ENCODE measurements at places on chromosomes 1 and 21.

DNA sequence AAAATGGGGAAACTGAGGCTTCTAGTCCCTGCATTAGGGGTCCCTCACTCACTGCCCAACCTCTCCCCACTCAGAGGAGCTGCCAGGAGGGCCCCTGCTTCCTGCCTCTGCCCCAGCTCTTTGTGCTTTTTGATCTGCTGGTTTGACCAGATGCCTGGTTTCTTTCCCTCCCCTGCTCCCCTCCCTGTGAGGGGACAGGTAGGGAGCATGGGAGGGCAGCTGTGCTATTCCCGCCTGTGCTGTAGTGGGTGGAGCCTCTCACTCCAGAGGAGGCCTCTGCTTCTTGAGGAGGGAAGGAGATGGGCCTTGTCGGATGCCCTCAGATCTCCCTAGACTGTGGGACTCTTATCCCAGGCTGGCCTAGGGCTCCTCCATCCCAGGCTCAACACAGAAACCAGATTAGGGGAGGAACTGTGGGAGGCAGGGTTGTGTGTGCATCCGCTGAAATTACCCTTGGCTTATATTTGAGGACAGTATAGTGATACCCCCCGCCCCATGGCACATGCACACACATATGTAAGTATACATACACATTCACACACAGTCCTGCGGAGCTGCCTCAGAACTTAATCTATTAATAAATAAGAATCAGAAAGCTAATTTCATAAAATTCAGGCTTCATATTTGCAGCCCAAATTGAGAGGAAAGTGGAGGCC is 4.6 kb downstream of the BOLA1 start:
- DNase-seq, result no peak

GRCh38 chr21:42921927-42922326 is 3.5 kb downstream of the ERVH48-1 start:
- no peak for DNase-seq

DNA sequence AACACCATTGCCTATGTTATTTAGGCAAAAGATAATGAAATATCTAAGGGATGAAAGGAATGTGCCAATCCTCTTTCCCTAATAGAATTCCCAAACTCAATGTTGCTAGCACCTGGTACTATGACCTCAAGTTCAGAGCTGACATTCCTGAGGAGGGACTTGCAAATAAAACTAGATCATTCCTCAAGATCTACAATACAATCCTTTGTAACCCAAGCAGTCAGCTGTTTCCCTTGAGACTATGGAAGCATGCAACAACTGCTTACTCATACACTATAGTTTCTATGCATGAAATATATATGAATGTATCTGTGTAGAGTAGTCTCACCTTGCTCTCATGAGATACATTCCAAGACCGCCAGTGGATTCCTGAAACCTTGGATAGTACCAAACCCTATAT is 65.0 kb downstream of the ABL2 start:
- no peak for DNase-seq

DNA sequence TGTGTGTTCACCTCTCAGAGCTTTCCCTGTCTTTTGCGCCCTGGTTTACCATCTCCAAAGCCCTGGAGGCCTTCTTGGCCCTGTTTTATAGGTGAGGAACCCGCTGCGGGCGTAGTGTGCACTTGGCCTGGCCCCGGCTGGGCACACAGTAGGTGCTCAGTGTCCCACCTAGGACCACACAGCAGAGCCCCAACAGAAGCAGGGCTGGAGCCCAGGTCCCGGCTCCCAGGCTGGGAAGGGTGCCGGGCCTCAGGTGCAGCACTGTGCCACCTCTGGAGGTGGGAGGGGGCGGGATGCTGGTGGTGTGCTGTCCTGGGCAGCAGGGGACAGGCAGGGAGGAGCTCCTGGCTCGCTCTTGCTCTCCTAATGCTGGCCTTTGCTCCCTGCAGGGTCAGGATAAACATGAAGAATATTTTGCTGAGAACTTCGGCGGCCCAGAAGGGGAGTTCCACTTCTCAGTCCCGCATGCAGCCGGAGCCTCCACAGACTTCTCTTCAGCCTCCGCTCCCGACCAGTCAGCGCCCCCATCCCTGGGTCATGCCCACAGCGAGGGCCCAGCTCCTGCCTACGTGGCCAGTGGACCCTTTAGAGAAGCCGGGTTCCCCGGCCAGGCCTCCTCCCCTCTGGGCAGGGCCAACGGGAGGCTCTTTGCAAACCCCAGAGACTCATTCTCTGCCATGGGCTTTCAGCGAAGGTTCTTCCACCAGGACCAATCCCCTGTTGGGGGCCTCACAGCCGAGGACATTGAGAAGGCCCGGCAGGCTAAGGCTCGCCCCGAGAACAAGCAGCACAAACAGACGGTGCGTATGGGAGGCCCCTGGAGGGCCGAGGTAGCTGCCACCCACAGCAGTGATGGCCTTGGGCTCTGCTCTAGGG is 24.8 kb downstream of the COQ8A start:
- no peak for DNase-seq

DNA sequence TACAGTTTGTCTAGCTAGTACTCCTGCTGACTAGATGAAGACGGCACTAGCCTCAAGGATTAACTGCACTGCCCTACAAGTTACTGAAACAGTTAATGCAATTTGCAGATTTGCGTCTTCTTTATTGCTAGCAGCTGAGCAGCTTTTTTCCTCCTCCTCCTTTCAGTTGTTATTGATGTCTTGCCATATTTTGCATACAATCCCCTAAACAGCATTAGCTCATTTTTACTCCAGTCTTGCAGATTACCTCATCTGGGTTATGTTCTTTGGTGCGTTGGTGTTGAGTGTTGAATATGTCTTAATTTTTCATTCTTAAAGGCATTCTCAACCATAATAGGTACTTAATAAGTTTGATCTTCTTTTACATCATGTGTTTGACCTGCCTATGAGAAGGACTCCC is 363.4 kb upstream of the LYPLAL1 start:
- no peak for DNase-seq

- no peak for DNase-seq
Measured at GRCh38 chr1:230145953-230146476, 79.0 kb downstream of the GALNT2 start.

DNA sequence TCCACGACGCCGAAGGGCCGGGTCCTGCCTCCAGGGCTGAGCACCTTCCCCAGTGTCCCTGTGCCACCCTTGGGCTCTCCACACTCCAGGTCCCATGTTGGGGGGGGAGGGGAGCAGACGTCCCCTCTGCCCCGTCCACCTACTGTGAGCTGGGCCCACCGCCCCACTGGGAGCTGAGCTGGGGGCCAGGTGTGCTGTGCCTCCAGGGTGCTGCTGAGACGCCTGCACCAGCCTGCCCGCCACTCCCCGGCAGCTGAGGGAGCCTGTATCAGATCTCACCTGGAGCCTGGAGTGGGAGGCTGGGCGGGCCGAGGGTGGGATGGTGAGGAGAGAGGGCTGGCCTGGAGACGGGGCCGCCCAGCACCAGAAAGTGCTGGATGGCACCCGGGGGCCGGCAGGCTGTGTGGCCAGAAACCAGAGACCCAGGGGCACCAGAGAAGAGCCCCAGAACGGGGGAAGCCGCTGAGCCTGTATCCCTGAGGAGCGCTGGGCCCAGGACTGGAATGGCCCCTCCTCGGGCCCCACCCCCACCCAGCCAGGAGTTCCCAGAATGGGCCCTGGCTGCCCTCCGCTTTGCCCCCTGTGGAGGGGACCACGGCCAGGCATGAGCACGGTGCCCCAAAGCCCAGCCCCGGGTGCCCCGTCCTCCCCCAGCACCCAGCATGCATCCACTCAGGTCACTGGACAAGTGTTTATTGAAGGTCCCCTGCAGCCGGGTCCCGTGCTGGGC is 3.4 kb downstream of the TNFRSF18 start:
- DNase-seq, result no peak

DNA sequence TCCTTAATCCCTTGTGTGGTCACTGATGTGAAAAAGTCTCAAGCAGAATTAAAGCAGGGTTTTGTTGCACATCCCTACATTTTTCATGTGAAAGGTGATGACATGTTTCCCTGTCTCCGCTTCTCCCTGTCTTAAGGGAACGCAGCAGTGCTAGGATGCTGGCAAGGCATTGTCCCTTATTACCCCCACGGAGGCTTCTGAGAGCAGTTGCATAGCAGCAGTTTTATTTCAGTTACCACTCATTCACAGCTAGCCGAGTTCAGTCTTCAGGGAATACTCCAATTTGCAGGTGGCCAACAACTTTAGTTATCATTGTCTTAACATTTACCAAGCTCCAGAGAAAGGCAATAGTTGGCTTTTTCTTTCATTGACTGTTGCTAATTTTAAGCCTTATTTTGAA is 89.1 kb downstream of the CLEC20A start:
- DNase-seq, result no peak

DNA sequence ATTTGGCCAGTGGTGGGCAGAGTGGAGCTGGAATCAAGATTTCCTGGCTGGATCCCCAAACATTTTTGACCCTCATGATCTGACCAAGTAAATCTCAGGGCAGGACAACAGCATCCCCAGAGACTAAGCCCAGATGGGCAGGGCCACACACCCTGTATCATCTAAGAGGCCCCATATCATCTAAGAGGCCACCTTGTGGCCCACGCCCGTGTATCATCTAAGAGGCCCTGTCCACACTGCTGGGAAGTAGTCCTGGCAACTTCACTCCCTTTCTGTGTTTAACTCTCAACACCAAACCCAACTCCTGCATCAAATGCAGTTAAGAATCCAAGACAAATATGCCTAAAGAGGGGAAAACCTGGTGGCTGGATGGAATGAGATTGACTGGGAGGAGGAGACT is 81.6 kb upstream of the SSX2IP start:
- DNase-seq, result no peak

- DNase-seq, result no peak
Measured at GRCh38 chr21:41952568-41953248, 1.1 kb downstream of the C2CD2 start.

DNA sequence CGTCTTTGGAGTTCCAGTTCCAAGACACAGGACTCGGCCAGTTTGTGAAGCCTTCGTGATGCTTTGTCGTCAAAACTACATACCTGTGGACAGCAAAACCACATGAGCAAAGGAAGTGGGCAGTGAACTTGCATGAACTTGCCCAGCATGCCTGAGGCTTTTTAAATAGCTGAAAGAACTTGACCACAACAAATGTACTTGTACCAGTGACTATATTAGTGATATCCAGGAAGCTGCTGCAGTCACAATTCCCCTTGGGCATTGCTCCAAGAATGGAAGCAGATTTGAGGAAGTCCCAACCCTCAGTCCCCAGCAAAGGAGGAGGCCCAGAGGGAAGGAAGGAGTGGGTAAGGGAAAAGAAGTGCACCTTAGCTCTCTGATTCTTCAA is 2.6 kb downstream of the FUCA1 start:
- DNase-seq, result no peak

DNA sequence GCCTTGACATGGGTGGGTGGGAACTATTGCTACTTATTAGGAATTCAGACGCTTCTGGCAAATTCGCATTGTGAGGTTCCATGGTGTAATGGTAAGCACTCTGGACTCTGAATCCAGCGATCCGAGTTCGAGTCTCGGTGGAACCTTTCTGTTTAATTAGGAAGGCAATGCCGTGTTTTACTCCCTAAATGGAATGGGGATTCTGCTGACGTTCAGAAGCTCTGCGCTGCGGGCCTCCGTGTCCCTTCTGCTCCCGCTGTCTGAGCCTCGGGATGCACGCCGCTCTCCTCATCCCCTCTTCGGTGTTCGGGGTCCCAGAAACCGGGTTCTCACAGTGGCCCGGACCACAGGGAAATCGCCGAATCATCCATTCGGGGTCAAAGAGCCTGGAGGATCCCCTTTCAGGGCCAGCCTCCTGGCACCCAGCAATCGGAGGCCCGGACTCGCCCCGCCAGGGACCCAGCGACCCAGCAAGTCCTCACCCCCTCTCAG is 280.3 kb downstream of the FAM72C start:
- no peak for DNase-seq

- DNase-seq, result no peak
Measured at GRCh38 chr1:91611483-91611917, 110.8 kb downstream of the CDC7 start.

DNA sequence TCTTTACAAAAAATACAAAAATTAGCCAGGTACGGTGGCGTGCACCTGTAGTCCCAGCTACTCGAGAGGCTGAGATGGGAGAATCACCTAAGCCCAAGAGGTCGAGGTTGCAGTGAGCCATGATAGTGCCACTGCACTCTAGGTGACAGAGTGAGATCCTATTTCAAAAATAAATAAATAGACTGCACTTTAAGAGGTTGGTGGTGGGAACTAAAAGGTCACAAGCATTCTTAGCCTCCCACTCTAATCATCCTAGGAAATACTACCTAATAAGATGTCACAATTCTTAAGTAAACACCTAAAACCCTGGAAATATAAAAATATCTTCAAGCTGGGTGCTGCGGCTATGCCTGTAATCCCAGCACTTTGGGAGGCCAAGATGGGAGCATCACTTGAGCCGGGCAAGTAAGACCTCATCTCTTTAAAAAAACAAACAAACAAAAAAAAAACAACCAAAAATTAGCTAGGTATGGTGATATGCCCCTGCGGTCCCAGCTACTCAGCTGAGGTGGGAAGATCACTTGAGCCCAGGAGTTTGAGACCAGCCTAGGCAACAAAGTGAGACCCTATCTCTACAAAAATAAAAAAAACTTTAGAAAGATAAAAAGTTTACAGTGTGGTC is 4.1 kb downstream of the DCAF8 start:
- no peak for DNase-seq

- no peak for DNase-seq
Measured at GRCh38 chr1:235504122-235504493, at the start of gene B3GALNT2. B3GALNT2 (minus strand) TSS chr1:235504452; CDS start chr1:235504252, 200 bp downstream.

DNA sequence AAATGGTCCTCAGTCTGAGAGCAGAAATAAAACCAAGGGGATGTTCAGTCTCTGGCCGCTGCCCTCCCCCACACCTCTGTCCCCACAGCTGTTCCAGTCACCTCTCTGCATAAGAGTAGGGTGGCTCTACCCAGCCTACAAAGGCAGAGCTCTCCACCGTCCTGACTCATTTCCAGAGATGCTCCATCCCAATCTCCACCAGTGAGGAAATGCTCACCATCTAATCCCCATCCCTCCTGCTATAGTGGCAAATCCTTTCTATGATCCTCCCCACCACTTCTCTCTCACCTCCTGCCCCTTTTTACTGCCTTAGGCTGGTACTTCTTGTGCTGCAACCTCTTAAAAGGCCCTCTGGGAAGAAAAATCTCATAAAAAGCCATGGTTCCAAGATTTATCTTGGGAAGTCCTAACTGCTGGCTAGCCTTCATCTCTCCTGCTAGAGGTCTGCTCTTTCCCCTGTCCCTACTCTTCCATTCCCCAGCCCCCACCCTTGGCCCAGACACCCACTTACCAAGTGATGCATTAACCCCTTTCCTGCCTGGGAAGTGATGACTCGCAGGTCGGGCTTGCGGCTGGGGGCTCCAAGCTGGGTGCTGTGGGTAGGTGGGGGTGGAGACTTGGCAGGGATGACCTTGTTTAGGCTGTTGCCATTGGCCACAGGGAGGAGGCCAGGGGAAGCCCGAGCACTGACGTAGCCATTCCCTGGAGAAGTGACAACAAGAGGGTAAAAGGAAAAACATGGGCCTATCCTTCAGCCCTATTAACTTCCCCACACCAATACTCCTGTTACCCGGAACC is 23.9 kb downstream of the MEF2D start:
- no peak for DNase-seq

- DNase-seq, result no peak
Measured at GRCh38 chr21:35603494-35603893, 456.8 kb downstream of the SETD4 start.

Data from activated T-helper 1 cell treated with Interleukin-2 at 50 U/mL for 16 hours (primary cell).